ENCODE measurements at places on chromosomes 12 and 14.

DNA sequence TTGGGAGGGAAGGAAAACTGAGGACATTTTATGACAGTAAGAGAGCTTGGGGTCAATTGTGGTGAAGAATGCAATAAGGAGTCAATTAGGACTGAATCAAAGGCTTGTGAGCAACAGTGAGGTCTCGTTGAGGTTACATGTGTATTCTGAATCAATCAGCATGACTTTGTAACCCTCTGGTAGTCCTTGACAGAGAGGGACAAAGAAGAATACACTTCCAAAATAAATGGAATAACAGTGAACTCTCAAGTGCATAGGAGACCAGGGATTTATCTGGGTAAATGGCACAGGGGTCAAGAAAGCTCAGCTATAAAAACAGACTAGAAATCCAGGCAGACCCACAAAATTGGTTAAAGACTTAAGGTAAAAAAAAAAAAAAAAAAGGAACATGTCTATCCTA is 85.1 kb upstream of the NAV3 start:
- DNase-seq = no peak

DNA sequence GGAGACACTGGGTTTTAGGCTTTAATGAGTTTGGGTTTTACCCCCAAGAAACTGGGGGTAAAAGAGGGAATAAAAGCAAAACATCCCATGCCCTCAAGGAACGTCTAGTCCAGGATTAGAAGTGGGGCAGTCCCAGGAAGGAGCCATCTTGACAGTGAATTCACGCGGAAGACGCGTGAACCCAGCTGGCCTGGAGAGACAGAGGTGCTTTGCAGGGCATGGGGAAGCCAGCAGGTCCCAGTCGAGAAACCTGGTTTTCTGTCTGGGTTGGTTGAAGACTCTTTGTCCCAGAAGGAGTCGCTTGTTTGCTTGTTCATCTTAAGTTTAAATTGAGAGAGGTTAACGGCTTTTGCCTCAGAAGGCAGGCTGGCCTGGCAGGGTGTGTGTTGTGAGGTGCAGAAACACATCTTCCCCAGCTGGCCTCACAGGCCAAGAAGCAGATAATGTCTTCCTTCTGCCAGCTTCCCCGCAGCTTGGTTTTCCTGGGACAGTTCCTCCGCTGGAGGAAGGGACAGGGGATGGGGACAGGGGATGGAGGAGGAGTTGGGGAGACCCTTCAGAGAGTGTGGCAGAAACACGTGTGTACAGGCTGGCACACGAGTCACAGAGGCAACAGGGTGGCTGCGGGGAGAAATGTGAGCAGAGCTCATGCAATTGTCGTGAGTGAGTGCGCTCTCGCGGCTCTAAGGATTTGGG is 18.5 kb upstream of the CD9 start:
- no peak for DNase-seq

- no peak for DNase-seq
These were observed 11.3 kb upstream of the CHPT1 start for GRCh38 chr12:101686176-101686575.

DNA sequence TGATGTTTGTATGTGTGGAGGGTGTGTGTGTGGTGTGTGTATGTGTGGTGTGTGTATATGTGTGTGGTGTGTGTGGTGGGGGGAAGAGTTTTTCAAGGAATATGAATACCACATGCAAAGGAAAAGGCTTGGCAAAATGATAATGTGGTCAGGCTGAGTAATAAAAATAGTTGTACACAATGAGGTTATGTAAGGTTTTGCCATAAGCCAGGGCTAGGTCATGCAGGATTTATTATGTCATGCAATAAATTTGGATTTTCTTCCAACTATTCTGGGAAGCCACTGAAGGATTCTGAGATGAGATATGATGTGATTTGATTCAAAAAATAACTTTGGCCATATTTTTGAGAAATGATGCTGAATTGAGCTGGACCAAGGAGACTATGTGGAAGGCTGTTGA is 1191.6 kb upstream of the SEL1L start:
- DNase-seq = no peak

- peak; percentile 69 for DNase-seq
These were observed 68.2 kb upstream of the E2F7 start for GRCh38 chr12:77133566-77133965.

- no peak for DNase-seq
These were observed 134.4 kb upstream of the GRIP1 start for GRCh38 chr12:66813137-66813892.

GRCh38 chr14:85587151-85587711 is 57.3 kb downstream of the FLRT2 start:
- DNase-seq = no peak

DNA sequence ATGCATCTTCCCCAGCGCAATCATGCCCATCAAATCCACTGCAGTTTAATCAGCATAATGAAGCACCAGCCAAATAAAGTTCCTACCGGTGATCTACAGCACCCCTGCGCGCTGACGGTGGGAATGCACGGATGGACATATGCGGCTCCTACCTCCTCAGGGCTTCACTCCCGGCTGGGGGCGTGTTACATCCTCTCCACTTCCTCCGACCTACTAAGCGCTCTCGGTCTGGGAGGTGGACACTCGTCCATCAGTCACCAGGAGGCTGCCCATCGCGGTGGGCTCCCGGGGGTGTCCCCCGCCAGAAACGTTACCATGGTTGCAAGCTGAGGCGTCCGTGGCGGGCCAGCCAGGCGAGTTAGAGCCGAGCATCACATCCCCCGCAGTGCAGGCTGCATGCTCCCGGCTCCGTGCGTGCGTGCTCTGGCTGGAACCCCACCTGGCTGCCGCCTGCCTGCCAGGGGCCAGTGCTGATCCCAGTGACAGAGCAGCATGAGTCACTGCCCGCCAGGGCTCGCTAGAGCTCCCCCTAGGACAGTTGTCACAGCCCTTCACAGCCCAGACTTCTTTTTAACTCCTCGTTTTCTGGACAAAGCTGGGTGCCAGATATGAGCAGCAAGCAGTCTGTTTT is 73.0 kb downstream of the CIT start:
- DNase-seq = peak; percentile 52

GRCh38 chr12:5088586-5089264 is 45.0 kb downstream of the KCNA5 start:
- DNase-seq = no peak

DNA sequence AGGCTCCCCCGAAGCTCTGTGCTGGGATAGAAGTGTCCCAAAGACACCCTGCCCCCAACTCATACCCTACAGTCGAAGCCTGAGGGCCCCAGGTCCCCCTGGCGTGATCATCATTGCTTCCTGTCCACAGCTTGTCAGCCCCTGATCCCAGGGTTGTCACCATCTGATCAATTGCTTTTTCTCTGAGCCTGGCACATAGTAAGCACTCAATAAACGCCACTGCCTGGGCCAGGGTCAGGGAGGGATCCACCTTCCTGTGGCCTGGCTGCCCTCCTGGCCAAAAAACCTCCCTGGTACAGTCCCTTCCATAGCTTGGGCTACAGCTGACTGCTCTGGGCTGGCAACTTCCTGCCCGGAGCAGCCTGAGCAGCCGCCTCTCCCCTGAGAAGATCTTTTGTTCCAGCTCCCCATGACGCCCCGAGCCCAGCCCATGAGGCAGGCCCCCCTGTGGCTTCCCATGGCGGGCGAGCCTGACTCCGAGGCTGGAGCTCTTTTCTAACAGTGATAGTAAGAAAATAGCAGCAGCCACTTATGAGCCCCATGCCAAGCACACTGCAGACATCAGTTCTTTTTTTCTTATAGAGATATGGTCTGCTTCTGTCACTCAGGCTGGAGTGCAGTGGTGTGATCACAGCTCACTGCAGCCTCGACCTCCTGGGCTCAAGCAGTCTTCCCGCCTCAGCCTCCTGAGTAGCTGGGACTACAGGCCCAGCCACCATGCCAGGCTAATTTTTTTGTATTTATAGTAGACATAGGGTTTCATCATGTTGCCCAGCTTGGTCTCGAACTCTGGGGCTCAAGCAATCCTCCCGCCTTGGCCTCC is 6.5 kb downstream of the SH2B3 start:
- no peak for DNase-seq

GRCh38 chr14:23704890-23705289 is 68.7 kb downstream of the DHRS2 start:
- DNase-seq = no peak

DNA sequence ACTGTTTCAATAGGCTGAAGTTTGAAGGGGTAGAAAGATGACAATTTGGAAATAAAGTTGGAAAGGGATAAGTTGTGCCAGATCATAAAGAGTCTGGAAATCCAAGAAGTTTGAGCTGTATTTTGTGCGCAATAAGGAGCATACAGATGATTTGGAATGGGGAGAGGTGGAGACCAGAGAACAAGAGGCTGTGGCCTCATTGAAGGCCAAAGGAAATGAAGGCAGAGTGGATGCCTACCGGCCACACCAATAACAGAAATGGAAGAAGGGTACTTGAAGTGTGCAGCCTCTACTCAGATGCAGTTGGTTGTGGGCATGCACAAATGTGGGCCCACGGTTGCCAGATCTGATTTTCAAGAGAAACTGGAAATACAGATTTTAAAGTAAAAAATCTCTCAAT is 2.4 kb downstream of the IFT81 start:
- no peak for DNase-seq

- DNase-seq = no peak
These were observed 127.7 kb upstream of the PLEKHG7 start for GRCh38 chr12:92574911-92575570.

DNA sequence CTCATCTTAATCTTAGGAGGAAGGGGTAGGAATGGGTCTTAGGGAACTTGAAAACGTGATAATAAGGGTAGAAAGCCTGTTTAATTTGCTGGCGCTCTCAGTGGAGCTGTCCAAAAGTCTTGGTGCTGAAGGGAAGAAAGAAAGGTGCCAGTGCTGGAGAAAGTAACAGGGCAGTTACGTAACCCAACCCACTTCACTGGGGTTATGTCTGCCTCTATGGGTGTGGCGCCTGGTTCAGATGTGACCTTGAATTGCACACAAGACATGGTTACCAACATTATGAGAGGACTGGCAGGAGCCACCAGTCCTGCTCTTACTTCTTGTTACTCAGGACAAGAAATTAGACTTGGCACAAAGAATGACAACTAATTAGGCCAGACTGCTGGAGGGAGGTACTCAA is 18.6 kb upstream of the GPATCH2L start:
- DNase-seq = no peak

Measured in renal cortex interstitium (tissue), 15 donors.